ENCODE measurements at places on chromosomes 5 and 9.

DNA sequence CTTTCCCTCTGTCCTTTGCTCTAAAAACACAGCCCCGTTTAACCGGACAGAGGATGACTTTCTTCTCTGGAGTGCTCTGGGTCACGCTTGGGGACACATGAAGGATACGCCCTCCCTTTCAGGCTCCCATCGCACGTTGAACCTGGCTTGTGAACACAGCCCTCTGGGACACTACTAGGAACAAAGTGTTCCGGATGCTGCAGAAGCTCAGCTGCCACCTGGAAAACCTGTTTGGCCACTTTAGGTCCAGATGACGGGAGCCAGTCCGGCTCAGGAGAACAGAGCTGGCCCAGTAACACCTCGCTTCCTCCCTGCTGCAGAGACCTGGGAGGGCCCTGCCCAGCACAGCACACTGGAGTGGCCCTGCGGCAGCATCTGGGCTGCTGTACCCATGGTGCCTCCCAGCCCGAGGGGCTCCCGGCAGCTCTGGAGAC lies 60.1 kb downstream of the GADD45G start:
- DNase-seq: no peak

DNA sequence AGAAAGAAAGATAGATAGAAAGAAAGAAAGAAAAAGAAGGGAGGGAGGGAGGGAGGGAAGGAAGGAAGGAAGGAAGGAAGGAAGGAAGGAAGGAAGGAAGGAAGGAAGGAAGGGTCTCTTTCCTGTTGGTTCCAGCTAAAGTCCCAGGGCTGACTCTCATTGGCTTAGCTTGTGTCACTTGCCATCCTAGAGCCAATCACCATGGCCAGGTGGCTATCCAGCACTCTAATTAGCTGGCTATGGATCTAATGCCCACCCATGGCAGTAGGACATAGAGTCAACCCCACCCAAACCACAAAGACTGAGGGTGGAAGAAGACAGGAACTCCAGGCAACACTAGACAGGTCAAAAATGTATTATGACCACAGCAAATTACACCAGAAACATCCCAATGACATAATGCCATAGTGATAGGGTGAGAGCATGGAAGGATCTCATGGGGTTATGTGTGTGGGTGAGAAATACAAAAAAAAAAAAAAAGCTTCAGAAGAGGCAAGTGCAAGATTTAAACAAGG lies 10.8 kb upstream of the CPLX2 start:
- DNase-seq: no peak

- no peak for DNase-seq
Observed at GRCh38 chr5:19406576-19407365, 581.2 kb downstream of the CDH18 start.

GRCh38 chr5:32935283-32935682 lies 224.2 kb downstream of the NPR3 start:
- peak; percentile 27 for DNase-seq

GRCh38 chr5:2748861-2749513 lies 2.5 kb downstream of the IRX2 start:
- DNase-seq: no peak

DNA sequence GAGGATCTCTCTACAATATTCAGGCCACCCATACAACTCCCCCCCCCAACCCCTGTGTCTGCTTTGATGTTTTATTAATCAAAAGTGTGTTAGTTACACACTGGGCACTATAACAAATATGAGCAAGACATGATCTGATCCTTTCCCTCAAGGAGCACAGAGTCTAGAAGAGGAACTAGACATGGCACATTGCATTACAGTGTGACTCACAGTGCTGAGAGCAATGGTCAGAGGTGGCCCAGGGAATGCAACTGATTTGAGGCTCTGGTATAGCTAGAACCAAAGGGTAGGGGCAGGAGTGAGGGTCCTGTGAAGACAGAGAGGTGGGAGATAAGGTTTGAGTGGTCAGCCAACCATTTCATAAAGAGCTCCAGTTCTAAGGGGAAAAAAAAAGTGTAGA lies 539.2 kb downstream of the ACTL7B start:
- DNase-seq: peak; percentile 13

GRCh38 chr9:110986529-110986928 lies 51.7 kb downstream of the LPAR1 start:
- no peak for DNase-seq

DNA sequence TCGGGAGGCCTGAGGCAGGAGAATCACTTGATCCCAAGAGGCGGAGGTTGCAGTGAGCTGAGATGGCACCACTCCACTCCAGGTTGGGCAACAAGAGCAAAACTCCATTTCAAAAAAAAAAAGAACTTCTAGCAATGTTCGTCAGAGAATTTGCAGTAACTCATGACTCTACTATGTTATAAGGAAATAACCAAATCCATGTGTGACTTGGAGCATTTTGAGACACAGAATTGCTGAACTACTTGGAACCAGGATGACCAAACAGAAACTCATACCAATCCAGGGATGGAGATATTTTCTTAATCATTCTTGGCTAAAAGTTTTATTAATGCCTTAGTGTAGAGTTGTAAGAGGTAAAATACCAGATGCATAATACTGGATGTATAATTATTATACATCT lies 99.9 kb upstream of the BNC2 start:
- DNase-seq: no peak

GRCh38 chr5:41112486-41113455 lies 41.6 kb upstream of the MROH2B start:
- peak; percentile 32 for DNase-seq

GRCh38 chr9:121239851-121240250 lies 28.1 kb upstream of the GSN start:
- DNase-seq: no peak

DNA sequence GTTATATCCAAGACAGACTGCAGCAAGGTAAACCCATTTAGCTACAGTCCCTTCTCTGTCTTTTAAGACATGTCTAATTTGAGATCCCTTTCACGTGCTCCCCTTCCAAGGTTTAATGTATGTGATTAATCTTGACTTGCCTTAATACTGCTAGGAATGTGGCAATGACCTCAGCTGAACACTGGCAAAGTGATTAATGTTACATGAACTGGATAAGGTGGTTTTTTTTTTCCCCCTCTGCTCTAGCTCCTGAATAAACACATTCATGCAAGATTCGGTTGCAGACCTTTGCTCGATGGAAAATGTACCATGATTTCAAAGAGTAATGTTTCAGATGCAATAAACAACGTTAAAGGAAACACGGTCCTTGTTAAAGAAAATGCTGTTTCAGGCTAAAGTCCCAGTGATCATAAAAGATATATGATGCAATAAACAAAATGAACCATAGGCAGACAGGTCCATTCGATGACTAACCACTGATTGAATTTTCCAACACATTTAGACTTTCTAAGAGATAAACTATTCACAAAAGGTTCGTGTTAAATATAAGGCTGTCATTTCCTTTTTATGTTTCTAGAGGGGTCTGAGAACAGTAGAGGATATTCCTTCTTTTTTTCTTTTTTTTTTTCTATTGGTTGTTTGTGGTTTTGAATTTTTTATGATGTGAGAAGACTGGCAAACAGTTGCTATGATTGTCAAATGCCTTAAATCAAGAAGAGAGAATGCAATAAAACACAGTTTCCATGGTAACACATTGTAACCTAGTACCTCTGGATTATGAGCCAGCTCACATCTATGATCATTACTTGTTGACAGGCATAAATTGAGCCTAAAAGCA lies 44.7 kb upstream of the ZNF608 start:
- DNase-seq: peak; percentile 11

- DNase-seq: no peak
Observed at GRCh38 chr9:127213859-127214258, 50.7 kb upstream of the GARNL3 start.

GRCh38 chr5:94389515-94389899 lies 228.9 kb downstream of the KIAA0825 start:
- DNase-seq: no peak

- DNase-seq: peak; percentile 19
Observed at GRCh38 chr5:100900142-100900795, 2.8 kb downstream of the ST8SIA4 start.

DNA sequence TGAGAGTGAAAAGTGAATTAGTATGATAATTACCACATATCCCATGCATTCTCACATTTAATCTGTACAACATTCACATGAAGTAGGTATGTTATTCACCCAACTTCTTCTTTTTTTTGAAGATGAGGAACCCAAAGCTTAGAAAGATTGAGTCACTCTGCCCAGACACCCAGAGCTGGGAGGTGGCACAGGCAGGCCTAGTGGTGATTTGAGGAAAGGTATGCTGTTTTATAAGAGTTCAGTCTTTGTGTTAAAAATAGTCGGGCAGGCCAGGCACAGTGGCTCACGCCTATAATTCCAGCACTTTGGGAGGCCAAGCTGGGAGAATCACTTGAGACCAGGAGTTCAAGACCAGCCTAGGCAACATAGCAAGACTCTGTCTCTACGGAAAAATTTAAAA lies 285.3 kb downstream of the NR3C1 start:
- no peak for DNase-seq

GRCh38 chr5:69364850-69365249 lies 4.5 kb downstream of the AK6 start:
- no peak for DNase-seq

GRCh38 chr5:54517174-54517511 lies 416 bp upstream of the SNX18 start:
- no peak for DNase-seq

DNA sequence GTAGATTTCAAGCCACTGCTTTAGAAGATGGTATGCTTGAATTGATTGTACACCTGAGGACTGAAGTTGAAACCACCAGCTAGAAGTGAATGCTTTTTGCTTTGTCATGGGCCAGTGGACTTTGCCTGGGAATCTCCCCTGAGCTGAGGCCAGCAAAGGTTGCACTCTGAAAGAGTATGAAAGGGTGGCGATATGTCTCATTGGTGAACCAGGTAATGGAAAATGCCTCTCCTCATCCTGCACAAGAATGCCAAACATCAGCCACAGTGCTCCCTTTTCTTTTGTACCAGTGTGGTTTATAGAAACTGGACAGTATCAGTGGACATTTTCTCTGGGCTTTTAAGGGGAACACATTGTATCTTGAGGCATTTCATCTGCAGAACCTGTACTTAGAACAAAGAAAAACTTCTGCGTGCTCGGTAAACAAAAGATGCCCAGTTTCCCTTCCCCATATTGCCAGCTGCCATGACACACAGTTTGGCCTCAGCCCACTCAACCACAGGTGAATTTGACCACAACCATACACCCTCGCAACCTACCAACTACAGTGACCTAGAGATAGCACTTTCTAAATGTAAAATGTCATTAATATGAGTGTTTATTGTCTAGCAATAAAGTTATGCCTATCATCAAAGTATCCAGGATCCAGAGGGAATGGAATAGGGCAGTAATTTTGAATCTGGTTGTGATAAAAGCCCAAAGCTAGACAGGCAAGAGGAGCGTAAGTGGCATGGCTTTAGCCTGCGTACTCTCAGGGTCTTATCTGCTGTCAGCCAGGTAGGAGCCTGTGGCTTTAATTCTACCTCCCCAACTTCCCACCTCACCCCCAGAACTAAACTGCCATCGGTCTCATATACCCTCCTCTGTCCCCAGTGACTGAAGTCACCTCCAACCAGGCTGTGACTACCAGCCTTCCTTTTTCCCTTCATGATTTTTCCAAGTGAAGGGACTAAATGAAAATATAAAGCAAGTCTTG lies 79.5 kb upstream of the LHFPL2 start:
- no peak for DNase-seq

GRCh38 chr9:92098638-92099037 lies 16.6 kb downstream of the SPTLC1 start:
- no peak for DNase-seq

GRCh38 chr5:128637031-128637430 lies 99.0 kb upstream of the FBN2 start:
- peak; percentile 73 for DNase-seq

DNA sequence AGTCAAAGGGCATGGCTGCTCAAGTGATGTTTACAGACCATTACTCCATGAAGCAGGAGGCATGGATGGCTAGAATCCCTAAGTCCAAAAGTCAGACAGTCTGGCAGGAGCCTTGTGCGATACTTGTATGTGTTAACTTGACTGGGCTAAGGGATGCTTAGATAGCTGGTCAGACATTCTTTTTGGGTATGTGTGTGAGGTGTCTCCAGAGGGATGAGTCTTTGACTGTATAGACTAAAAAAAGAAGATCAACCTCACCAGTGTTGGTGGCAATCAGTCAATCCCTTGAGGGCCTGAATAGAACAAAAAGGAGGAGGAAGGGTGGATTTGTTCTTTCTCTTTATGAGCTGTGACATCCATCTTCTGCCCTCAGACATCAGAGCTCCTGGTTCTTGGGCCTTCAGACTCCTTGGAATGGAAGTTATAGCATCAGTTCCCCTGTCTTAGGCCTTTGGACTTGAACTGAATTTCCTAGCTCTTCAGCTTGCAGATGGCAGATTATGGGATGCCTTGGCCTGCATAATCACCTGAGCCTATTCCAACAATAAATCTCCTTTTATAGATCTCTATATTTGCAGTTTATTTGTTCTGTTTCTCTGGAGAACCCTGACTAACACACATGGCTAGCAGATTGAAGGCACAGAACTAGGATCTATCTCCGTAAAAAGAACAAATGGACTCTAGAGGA lies 9.7 kb upstream of the HSPB3 start:
- DNase-seq: no peak

- DNase-seq: no peak
Observed at GRCh38 chr5:2742921-2743679, 8.4 kb downstream of the IRX2 start.

- no peak for DNase-seq
Observed at GRCh38 chr5:7000310-7000709, 287.1 kb downstream of the TENT4A start.

Measured in adipocyte (in vitro differentiated cells).